Osteoblast (primary cell): ENCODE measurements at places on chromosomes 1 and 21.
A peak's percentile ranks its signal among the peaks of the same experiment; 100 is the strongest.

DNA sequence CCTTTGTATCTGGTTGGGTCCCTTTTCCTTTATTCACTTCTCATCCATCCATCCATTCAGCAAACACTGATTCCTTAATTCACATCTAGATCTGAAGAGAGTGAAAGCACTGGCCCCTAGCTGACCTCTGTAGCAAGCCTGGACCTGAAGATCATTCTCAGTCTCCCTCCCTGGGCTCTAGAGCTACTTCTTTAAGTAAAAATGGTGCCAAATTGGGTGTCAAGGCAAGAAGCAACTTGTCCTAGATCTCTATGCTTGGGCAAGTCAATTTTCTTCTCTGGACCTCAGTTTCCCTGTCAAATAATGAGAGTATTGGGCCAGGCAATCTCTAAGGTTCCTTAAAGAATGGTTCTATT is 36.1 kb downstream of the PLXNA2 start:
- DNase-seq: no peak

DNA sequence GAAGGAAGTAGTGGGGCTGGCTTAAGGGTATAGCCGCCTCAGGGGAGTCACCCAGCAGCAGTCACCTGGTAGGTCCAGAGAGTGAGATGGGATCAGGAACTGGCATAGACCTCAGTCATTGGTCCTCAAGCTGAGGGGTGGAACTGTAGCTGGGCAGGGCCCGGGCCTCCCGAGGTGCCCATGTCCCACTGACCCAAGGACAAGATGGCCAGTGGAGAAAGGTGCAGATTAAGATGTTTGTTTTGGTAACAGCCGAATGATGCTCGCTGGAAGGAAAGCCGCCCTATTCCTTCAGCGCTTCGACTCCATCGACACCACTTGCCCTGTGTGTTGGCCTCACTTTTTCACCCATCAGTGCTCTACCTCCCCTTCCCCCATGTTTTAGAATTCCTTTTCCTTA is 16.4 kb downstream of the COL9A2 start:
- DNase-seq: no peak

DNA sequence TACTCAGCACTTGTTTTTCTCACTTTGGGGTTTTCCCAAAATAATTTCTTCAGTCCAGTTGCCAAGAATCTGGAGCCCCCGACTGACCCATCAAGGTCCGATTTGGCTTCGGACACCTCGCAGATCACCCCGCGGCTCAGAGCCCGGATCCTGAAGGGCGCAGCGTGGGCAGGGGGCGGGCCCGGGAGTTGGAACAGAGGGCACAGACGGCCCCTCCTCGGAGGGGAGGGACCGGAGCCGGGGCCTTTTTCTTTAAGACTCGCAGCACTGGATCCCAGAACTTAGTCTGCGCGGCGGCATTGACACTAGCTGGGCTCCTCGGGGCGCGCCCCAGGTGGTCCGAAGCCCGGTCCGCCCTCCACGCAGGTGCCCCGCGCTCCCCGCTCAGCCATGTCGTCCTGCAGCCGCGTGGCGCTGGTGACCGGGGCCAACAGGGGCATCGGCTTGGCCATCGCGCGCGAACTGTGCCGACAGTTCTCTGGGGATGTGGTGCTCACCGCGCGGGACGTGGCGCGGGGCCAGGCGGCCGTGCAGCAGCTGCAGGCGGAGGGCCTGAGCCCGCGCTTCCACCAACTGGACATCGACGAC is at the start of gene CBR3:
Gene CBR3 (plus strand): TSS at position 277 of the 588 bp plus-strand sequence. CDS start 114 bp downstream, at position 391.
- DNase-seq: peak; percentile 98

- DNase-seq: peak; percentile 63
These were observed 37.1 kb downstream of the LHX4 start for GRCh38 chr1:180267211-180267561.

- no peak for DNase-seq
These were observed 374.7 kb downstream of the AJAP1 start for GRCh38 chr1:5029136-5029535.

DNA sequence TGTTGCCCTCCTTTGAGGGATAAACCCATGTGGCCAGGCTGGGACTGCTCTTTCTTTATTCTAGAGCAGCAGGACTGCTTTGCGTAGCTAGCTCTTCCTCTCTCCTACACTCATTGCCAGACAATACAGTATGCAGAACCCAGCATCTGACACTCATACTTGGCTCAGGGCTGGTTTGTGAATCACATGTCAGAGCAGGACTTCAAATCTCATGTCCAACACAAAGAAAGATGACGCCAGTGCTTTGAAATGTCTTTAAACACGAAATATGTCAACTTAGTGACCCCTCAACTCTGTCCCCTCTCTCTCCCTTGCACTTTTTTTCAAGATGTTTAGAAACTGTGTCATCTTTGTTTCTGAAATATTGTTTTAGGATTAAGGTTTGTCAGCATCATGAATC is 135.0 kb downstream of the TGFB2 start:
- DNase-seq: peak; percentile 22

DNA sequence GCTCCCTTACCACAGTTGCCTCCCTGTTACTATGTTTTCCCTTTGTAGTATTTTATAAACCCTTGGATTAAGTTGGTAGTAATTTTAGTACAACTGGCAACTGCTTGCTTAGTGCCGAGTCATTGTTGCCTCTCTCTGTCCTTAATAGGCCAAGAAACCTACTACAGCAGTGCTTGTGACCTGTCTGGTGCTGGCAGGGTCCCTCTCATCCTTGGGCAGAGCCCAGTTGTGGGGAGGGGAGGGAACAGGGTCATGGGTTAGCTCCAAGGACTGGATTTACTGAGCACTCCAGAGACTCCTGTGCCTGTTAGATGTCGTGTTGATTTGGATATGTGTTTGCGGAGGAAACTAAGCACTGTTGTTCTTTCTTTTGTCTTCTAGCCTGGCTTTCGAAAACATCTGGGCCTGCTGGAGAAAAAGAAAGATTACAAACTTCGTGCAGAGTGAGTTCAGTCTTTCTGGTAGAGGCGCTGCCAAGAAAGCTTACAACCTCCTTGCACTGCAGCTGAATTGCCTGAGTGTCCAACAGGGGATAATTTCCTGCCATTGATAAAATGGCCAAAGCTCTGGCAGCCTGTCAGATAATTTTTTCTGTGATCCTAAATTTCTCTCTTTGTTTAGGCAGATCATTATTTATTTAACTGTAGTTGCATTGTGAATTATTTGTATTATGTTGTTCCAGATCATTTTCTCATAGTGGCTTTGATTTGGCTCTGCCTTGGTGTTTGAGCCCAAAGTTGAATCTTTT is 3.6 kb downstream of the UTP11 start:
- peak; percentile 36 for DNase-seq

DNA sequence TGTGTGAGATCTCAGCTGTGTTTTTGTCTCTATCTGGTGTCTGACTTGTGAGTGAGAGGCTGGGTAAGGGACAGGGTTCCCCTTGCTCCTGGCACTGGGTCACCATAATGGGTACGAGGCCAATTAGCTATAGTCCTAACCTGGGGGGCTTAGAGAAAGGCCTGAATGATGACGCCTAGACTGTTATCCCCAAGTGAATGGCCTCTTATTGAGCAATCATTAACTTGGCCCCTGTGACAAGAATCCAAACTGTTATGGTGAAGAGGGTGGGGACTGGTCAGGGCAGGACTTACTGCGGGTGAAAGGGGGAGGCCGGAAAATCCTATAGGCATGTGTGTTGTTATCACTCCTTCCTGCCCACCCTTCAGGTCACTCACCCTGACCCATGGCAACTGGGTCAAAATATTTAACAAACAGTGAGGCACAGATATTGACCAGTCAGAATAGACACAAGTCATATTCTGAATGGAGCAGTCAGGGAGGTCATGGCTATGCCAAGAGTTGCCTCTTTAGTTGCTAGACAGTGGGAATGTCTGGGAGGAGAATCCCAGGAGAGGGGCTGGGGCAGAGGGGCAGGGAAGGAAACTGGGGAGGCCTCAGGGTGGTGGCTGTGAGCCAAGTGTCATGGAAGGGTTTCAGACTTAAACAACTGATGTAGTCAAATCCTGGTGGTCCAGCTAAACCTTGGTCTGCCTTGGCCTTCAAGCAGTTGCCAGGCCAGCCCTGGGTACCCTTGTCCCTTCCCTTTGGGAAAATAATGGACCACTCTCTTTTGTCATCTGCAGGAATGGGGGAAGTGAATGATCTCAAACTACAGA is 3.2 kb downstream of the NR0B2 start:
- DNase-seq: no peak

- no peak for DNase-seq
These were observed 22.4 kb downstream of the DSTYK start for GRCh38 chr1:205189131-205189530.

- no peak for DNase-seq
These were observed 59.9 kb downstream of the TNN start for GRCh38 chr1:175127565-175127964.

DNA sequence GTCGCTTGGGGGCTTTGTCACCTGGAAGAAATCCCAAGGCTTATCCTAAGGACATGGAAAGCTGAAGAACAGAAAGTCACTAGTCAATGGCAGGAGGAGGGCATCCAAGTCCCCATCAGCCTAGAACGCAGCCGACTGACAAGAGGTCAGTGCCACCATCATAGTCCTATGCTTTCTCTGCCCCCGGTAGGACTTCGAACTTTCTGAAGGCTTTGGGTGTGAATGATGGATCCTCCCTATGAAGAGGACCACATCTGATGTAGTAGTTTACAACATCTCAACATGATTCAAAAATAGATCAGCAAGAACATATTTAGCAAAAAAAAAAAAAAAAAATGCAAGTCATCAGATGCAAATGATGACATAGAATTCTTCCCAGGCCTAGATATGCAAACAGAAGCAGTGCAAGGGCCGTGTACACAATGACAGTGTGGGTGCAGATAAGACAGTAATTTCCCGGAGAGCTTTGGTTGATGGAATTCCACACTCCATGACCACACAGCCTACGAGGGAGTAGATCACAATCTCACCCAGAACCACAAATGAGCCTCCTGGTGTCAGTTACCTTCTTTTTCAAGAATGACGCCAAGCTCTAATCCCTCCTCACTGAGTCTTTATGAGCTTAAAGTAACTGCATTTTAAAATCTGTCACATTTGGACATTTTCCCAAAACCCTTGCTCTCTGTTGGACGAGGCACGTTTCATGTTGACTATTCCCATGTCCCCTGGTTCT is 88.2 kb downstream of the PSMG1 start:
- peak; percentile 88 for DNase-seq

DNA sequence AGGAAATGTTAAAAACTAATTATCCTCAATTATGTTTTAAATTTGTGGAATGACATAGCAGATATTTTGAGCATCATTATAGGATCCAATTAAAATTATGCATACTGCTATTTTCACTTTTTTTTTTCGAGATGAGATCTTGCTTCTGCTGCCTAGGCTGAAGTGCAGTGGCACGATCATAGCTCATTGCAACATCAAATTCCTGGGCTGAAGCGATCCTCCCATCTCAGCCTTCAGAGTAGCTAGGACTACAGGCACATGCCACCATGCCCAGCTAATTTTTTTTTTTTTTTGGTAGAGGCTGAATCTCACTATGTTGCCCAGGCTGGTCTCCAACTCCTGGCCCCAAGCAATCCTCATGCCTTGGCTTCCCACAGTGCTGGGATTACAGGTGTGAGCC is 11.3 kb upstream of the SLC1A7 start:
- DNase-seq: no peak

GRCh38 chr1:116587501-116588227 is 16.8 kb upstream of the CD58 start:
- peak; percentile 30 for DNase-seq

DNA sequence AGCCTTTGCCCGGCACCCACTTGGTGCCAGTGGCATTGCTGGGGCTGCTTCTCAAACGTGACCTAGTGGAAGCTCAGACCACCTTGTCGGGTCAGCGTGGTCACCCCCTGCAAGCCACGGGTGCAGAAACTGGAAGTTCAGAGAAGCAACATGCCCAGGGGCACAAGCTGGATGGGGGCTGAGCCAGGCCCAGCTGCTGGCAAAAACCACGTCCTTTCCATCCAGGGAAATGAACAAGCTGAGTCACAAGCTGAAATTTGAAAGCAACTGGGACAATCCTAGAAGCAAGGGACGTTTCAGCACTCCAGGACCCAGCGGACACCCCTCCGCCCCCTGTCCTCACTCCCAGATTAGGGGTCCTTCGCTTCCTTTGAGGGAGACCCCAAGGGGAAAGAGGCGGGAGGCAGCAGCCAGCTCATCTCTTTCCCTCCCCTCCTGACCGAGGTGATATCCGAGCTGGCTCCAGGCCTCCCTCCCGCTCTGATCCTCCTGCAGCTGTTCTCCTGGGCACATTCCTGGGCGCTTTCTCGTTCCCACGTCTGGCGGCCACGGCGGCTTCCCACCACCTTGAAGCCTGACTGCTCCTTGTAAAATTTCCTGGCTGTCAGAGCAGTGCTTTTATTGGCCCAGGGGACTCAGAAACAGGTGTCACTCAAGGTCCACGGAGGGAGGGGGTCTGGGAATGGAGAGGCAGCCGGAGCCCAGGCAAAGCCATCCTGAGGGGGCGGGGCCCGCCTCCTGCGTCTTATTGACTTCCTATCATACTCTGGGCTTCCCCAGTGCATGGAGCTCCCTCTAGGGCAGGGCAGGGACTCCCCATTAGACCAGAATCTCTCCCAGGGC is 62.8 kb downstream of the PAX7 start:
- DNase-seq: peak; percentile 72

- DNase-seq: no peak
These were observed 642.2 kb downstream of the PTPRU start for GRCh38 chr1:29878501-29878900.

GRCh38 chr1:6080469-6080868 is 34.8 kb downstream of the KCNAB2 start:
- no peak for DNase-seq

DNA sequence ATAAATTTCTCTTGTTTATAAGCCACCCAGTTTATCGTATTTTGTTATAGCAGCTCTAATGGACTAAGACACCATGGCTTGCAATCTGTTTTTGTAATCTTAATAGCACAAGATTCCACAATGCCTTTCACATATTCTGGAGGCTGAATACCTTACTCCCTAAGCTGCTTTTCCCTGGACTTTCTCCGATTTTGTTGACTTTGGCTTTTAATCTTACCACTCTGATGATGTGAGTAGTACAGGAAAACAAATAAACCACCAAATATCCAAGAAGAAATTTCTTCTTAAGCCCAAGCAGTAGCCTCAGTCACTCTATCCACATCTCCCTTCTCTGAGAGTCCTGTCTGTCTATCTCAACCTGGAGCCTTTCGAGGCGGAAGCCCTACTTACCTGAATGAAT is 838.6 kb downstream of the LTN1 start:
- no peak for DNase-seq

GRCh38 chr21:34688145-34688544 is 19.4 kb downstream of the CLIC6 start:
- DNase-seq: peak; percentile 3

DNA sequence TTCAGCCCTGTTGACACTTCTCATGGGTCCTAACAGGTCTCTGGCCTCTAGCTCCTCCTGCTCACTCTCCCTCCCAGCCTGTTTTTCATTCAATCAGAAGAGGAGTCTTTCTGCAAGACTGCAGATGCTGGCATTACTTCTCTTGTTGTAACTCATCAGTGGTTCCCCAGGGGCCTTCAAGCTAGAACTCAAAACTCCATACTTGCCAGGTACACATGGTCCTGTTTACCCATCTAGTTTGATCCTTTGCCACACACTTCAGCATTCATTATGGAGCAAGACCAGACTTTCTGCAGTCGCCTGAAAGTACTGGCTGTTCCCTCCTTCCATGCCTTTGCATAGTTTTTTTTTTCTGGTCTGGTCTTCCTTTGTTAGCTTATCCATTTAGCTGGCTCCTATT is 47.9 kb downstream of the SERBP1 start:
- no peak for DNase-seq
